ENCODE measurements at places on chromosomes 3 and 15. TPM values are rescaled to one million over a fixed set of nuclear protein-coding genes. Genes with fewer than 3 reads are reported as not detected.
A peak's percentile ranks its signal among the peaks of the same experiment; 100 is the strongest.

DNA sequence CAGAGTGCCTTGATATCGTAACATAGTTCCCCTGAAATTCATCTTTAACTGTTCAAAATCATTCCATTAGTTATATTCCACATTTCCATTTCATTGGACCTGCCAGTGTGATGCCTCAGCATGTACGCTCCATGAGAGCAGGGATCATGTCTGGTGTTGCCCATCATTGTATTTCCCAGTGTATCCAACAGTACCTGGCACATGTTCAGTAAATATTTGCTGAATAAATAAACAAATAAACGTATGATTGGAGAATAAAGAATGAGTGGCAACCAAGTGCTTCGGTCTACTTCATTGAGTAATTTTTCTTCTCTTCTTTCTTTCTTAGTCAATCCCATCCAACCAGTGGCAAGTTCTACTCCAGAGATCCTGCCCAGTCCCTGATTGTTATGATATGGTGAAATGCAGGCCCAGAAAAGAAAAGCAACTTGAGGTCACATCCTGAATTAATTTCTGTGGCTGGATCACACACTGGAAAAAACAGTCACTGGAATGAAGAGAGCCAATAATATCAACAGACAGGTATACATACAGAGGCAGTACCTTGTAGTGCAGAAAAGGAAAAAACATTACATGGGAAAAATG lies 101.2 kb downstream of the PLCH1 start:
- DNase-seq = no peak

Gene P3H2
- 63.2 TPM for polyA plus RNA-seq

Gene ST3GAL6
- 5.7 TPM for polyA plus RNA-seq

Gene TMC3
- polyA plus RNA-seq = 0.08 TPM

DNA sequence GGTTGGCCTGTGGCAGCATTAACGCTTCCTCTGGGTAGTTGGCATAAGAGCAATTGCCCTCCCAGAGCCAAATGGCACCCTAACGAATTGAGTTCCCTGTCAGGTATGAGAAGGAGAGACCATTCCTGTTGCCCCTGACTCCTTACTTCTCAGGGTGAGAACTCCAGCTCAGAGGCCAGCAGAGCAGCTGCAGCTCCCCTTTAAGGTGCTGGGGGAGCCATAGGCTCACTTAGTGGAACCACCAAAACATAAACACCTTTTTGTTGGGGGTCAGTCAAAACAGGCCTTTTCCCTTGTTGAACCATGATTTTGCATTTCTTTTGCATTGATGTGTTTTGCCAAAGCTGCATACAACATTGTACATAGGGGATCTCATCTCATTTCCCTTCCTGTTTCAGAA lies 28.1 kb upstream of the LHFPL4 start:
- DNase-seq = no peak

GRCh38 chr3:137264071-137264820 lies 306.5 kb downstream of the IL20RB start:
- peak; percentile 49 for DNase-seq

- no peak for DNase-seq
These were observed 134.3 kb upstream of the IQSEC1 start for GRCh38 chr3:13207578-13207922.

DNA sequence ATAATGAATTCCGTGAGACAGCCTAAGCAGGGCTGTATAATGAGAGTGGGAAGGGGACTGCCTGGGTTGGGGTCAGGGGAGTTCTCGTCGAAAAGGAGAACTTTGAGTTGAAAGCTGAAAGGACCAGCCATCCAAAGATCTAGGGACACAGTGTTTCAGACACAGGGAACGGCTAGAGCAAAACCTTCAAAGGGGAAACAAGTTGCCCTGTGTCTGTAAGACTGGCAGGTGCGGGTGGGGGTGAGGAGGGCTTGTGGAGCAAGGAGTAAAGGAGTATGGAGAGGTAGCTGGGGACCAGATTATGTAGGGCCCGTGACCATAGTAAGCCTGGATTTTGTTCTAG lies 1.3 kb upstream of the SRP14 start:
- no peak for DNase-seq

DNA sequence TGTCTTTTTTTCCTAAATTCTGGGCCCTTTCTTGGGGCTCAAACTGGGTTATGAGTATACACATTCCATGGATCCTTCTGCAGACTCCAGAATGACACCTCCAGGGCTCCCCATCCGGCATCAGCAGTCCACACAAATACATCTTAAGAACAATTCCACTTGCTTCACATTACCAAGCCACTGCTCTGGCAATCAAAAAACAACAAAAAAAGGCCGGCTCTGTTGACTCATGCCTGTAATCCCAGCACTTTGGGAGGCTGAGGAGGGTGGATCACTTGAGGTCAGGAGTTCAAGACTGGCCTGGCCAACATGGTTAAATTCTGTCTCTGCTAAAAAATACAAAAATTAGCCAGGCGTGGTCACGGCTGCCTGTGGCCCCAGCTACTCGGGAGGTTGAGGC lies 49.9 kb upstream of the LPP start:
- DNase-seq = no peak

DNA sequence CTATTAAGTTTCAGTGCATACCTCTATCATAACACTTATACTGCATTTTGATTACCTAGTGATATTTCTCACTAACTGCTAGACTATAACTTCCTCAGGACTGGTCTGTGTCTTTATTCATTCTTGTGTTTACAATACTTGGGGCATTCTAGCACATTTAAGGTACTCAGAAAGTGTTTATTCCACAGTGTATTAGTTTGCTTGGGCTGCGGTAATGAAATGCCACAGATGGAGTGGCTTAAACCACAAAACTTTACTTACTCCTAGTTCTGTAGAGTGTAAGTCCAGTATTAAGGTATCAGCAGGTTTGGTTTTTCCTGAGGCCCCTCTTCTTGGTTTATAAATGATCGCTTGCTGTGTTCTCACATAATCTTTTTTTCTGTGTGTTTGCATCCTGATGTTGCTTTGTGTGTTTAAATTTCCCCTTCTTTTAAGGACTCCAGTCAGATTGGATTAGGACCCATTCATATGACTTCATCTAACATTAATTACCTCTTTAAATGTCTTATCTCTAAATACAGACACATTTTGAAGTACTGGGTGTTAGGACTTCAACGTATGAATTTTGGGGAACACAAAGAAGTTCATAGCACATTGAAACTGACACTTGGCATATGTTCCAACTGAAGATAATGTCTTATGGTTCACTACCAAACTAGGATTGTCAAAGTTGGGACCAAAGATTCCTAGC lies 23.9 kb downstream of the RNF111 start:
- no peak for DNase-seq

Gene PLA2G4F
- 0.35 TPM for polyA plus RNA-seq

- no peak for DNase-seq
These were observed 119.5 kb downstream of the FRMD5 start for GRCh38 chr15:44075535-44075934.

DNA sequence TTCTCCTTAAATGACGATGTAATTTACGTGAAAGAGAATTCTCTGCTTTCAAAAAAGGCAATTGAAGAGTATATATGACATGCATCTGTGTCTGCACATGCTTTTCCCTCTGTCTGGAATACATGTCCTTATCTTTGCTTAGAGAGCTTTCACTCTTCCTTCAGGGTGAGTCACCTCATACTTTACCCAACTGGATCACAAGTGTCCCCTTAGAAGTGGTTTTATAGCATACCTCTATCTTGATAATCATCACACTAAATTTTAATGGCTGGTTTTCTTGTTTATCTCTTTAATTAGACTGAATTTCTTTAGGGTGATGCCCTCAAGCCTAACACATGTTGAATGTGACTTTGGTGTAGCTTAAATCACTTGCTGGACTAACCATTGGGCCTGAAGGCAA lies 178.9 kb downstream of the SV2B start:
- no peak for DNase-seq

All from hindlimb muscle (tissue), 1 donor.